ENCODE measurements at places on chromosomes 1 and 21.
A peak's percentile ranks its signal among the peaks of the same experiment; 100 is the strongest.

DNA sequence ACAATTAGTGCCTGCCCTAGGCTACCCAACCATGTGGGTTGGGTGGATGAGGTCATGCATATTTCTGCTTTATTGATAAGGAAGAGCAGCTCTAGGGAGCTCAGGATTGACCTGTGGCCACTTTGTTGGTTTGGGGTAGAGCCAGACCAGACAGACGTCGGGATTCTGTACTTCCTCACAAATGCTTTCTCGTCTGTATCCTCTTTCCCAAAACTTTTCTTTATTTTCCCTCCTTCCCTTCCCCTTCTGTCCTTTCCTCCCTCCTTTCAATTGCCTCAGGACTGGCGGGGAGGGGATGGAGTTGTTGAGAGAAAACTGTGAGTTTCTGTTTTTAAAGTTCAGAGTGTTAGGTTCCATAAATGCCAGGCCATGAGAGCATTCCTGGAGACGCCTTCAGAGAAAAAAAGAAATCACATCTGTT, 68.0 kb downstream of the UCK2 start:
- DNase-seq = no peak

DNA sequence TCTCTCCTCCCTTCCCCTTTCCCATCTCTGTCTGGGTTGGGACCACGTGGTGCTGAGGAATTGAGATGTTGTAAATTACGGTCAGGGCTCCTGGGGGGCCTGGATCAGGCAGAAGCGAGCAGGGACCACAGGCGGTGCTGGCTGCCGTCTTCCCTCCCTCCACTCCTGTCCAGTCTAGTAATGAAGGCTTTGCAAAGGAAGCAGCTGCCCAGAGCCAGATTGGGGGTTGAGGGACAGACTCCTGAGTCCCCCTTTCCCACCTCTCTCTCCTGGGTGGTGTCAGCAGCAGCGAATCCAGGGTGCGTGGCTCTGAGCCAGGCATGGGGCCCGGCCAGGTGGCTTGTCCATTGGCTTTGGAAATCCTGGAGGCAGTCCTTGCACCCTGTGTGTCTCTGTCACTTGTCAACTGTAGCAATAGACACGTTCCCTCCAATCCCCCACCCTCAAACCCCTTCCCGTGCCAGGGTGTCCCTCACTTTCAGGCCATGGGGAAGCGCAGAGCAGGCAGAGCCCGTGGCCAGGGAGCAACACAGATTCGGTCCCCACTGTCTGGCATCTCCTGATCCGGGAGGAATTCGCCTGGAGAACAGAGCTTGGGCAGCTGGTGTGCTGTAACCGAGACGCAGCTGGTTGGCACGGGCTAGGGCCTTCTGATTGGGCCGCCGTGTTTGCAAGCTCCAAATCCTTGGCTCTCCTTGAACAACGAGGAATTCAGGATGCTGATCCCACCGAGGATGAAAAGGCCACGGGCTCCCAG, 64.8 kb upstream of the WNT4 start:
- no peak for DNase-seq

GRCh38 chr1:18996548-18997177, 40.2 kb upstream of the IFFO2 start:
- no peak for DNase-seq

DNA sequence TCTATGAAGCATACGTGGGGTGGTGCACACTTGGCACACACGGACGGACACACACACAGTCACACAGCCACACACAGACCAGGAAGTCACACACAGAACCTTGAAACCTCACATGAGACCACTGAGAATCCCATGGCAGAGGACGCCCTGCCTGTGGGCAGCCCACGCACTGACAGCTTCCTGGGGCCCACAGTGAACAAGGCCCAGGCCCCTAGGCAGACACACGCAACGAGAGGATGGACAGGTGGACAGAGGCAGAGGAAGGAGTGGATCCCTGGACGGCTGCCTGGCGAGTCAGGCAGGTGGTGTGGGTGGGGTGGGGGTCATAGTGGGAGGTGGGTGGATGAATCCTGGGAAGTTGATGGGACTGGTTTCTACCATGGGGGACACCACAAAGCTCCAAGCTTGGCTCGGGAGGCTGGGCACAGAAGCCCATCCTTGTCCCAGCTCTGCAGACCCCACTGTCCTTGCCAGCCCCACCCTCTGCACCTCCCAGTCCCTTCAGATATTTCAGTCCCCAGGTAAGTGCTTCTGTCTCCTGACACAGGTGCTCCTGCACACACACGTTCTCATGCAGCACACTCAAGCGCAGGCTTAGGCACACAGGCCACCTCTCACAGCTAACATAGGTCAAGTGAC, 49.1 kb downstream of the WNT9A start:
- no peak for DNase-seq

DNA sequence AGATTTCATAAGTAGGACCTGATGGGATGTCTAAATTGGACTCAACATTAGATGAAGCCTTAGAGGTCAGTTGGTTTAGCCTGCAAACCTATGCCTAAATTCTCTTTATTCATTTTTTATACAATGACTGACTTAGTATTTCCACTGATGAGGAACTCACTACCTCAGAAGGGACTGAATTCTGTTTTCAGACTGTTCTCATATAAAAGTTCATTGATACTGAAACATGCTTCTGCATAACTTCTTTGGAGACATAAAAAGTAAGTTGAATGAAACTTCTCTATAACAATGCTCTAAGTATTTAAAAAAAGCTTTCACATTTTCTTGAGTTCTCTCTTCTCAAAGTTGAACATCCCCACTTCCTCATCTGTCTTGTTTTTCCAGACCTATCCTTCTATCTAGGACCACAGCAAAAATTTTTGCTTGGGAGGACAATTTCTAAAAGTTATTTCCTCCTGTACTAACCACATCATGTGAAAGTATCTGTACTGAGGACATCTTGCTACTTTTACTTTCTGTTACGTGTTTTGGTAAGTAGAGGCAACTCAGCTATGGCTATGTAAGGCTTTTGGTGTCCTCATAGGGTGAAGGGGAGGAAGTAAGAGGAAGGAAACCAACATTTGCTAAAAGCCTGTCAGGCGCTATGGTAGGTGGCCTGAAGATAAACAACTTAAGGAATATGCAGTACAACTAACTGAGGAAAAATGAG, 64.1 kb downstream of the USP24 start:
- no peak for DNase-seq

- no peak for DNase-seq
Observed at GRCh38 chr21:30515681-30516080, 13.7 kb upstream of the KRTAP19-5 start.

DNA sequence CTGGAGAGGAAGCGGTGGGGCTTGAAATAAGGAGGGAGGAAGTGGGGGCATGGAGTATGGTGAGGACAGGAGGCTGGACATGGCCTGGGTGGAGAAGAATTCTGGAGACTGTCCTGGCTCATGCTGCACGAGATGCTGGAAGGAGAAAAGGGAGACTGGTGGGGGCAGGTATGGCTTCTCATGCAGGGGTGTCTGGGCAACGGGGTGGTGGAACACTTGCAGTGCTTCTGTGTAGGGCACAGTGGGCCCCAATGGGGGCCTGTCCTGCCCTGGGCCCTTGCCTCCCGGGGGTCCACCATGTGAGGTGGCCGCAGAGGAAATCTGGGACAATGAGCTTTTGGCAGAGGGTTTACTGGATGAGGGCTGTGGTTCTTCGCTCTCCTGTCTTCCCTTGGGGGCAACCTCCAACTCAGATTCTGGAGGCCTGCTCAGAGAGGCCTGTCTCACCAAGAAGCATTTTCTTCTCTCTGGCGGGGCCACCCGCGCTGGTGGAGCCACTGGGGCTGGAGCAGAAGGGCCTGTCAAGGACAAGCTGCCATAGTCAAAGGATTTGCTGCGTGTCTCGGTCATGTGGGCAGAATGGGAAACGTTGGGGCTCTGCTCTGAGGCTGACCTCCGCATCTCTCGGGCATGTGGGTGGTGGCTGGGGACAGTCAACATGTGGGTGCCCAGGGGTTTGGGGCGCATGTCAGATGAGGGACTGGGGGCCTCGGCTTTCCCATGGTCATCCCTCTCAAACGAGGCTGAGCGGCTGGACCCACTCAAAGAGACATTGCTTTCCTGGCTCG, 96.9 kb upstream of the EDN2 start:
- DNase-seq = no peak

GRCh38 chr1:232600424-232601258, 29.3 kb downstream of the SIPA1L2 start:
- no peak for DNase-seq

GRCh38 chr1:78048446-78048845, 2.7 kb downstream of the GIPC2 start:
- DNase-seq = no peak

GRCh38 chr1:202501281-202501680, 152.8 kb downstream of the PPP1R12B start:
- no peak for DNase-seq

- no peak for DNase-seq
Observed at GRCh38 chr1:212244441-212244840, 40.8 kb upstream of the PPP2R5A start.

DNA sequence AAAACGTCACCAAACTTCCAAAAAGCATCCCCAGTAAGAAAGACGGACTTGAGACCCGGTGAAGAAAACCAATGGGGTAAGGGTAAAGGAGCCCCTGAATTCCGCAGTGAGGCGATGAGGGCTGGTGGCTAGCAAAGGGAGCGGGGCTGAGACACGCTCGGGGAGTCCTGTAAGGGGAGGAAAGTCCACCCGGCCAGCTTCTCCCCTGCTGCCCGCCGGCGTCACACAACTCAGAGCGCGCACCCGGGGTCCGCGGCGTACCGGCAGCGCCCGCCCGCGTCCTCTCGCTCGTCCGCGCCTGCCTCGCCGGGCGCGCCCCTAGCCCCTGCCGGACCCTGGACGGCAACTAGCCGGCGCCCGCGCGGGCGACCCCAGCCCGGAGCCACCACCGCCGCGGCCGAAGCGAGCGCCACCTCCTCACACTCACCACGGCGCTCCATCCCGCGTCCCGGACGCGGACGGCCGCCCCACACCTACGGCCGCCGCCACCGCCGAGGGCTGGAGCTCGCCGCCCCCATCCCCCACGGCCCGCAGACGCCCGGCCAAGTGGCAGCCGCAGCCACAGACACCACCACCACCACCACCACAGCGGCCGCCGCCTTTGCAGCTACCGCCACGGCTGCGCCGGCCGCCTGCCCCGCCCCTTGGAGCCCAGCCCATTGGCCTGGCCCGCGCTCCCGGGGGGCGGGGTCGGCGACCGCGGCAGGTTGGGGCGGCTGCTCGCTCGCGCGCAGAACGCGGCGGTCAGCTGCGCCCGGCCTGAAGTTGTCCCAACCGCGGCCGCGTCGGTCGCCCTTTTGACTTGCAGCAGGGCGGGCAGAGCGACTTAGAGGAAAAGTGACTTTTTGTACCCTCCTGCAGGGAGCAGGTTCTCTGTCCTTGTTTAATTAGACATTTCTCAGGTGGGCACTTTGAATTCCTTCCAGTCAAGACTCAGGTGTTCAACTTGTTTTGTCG, 10.0 kb upstream of the ARHGAP29 start:
- DNase-seq = no peak

- no peak for DNase-seq
Observed at GRCh38 chr21:31107871-31108270, 69.6 kb upstream of the KRTAP19-8 start.

DNA sequence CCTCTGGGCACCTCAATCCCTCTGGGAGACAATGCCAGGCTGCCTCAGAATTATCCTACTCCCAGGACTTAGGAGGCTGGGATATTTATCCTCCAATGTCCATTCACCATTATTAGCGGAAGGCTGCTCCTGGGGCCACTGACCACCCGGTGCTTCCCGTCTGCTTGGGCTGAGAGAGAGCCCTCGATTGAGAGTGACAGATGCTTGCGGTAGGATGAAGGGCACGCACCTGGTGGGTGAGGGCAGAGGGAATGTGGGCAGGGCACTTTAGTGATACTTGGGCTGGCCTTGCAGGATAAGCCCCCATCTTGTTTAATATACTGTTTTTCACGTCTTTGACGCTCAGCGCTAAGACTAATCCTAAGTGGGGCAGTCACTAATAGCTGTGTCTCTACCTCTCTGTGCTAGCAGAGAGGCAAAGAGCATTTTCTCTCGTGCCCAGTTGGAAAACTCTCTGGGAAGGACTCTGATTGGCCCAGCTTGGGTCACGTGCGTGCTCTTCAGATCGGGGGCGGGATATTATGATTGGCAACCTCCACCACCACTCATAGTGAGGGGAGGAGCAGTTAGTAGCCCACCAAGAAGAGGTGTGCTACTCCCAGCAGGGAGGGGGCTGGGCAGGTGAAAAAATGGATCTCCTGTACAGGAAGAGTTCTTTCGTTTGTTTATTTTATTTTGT, 10.6 kb upstream of the PARS2 start:
- no peak for DNase-seq

GRCh38 chr1:42973286-42973685, 14.6 kb upstream of the SLC2A1 start:
- no peak for DNase-seq

- DNase-seq = no peak
Observed at GRCh38 chr1:24751833-24752232, 6.6 kb downstream of the CLIC4 start.

DNA sequence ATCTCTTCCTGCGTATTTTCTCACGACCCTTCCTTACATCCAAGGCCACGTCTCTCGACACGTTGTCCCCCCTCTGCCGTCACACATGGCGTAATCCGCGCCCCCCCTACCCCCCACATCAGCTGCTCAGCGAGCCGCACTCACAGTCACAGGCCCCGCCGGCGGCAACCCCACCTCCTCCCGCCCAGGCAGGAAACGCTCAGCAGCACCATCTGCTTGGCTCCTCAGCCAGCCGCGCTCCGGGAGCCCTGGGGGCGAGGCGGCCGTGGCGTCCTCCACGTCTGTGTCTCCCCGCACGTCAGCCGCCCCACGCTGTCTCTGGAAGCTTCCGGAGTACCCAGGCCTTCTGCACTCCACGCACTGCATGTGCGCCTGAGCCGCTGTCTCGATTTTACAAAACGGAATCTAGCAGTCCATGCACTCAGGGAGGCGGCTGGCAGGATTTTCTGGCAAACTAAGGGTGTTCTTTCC, 64.6 kb downstream of the SIK1 start:
- DNase-seq = peak; percentile 71

- no peak for DNase-seq
Observed at GRCh38 chr21:36902793-36903192, 63.7 kb downstream of the HLCS start.

DNA sequence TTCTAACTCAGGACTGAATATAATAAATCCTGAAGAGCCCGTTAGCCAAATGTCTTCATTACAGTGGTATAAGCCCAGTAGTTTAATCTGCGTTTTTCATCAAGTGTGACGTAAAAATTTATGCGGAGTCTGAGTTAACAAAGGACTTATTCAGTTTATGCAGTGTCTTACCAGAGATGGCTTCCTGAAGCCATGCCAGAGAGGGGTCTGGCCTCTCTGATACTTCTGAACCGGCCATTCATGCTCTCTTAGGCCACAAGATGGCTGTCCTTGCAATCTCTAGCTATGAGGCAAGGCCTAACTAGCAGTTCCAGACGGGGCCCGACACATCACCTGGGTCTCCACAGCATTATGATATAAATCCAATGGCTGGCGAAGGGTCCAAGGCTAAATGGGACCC, 101.4 kb downstream of the TEX35 start:
- DNase-seq = no peak

- no peak for DNase-seq
Observed at GRCh38 chr1:89739844-89740216, 81.0 kb upstream of the LRRC8D start.

GRCh38 chr1:54950369-54951163, 29.9 kb upstream of the TMEM61 start:
- DNase-seq = peak; percentile 30

GRCh38 chr1:94772230-94772641, 47.9 kb upstream of the SLC44A3 start:
- no peak for DNase-seq
